ENCODE measurements at places on chromosomes 3 and 15.
A peak's percentile ranks its signal among the peaks of the same experiment; 100 is the strongest.

DNA sequence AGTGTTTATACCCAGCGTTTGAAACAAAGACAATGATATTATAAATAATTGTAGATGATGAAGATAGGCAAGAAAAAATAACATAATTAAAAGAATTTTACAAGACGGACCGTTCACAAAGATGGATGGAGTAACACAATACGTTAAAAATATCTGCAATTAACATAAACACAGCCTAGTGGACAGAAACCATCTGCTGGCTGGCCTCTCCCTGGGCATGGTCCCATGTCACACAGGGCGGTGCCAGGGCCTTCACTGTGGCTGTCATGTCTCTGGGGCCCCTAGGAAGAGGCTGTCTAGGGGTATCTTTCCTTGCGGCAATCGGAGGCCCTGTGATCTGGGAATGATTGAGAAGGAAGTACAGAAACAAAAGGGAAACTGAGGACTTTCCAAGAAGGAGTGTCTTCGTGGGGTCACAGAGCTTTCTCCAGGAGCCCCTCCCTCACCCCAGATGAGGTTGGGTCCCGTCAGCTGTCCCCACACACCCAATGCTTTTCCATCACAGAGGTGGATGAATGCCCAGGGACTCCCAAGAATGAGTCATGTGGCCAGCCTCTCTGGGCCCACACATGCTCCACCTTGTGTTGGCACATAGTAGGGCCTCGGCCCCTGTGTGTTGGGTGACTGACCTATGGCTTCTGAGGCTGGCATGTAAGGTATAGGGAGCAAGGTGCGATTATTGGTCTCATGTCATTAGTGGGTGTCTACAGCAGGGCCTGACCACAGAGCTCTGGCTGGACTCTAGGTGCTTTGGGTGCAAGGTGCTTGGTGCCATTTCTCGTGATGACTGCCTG, 87.1 kb downstream of the DNAJB8 start:
- DNase-seq: no peak

- DNase-seq: no peak
These were observed 9.7 kb downstream of the RHCG start for GRCh38 chr15:89486726-89487050.

GRCh38 chr15:74319138-74319460, 48.3 kb downstream of the CYP11A1 start:
- DNase-seq: no peak

GRCh38 chr15:78179906-78180305, 30.7 kb downstream of the IDH3A start:
- no peak for DNase-seq

- no peak for DNase-seq
These were observed 5.6 kb upstream of the CCDC13 start for GRCh38 chr3:42778644-42779043.

GRCh38 chr3:102124282-102124681, 275.0 kb downstream of the NFKBIZ start:
- DNase-seq: no peak

GRCh38 chr3:47874438-47874837, 71.5 kb downstream of the DHX30 start:
- no peak for DNase-seq

DNA sequence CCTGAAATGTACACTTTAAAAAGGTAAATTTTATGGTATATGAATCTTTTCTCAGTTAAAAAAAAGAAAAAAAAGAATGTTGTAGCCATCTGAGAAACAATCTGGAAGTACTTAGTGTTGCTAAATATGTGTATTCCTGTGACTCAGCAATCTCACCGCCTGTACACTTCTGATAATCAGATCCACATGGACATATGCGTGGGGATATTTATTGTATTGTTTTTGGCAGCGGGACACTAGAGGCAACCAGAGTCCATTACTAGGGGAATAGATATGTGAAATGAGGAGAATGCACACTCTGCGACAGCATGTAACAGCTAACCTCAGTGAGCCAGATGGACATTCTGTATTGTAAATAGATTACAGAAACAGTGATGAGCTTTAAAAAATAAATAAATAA, 65.4 kb downstream of the AQP9 start:
- DNase-seq: no peak

- DNase-seq: no peak
These were observed 353.6 kb downstream of the CLSTN2 start for GRCh38 chr3:140288595-140288994.

DNA sequence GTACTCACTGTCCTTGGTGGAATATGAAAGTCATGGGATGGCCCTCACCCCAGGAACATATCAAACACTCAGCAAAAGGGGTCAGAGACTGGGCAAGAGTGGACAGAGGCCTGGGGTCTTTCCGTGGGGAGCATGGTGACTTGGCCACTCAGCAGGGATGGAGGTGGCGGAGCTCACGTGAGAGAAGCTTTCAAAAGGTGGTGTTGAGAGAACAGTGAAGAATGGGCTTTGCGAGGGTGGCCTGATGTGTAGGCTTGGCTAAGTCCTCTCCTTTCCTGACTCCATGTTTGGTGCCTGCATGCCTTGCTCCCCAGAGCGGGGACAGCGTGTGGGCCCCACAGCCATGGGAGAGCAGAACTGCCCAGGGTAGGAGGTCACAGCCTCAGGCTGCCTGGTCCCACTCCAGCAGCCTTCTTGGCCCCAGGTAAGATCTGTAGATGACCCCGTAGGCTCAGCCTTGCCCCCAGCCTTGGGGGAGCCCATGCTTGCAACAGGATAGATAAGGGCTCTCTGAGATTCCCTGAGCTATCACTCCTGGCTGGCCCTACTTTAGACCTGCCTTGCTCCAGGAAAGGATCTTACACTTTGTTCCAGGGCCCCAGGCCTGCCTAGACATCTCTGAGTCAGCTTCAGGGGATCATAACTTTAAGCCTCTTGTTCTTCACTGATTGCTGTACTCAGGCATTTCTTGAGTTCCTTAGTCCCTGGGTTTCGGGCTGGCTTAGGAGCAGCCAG, 17.0 kb downstream of the RPLP1 start:
- no peak for DNase-seq

- no peak for DNase-seq
These were observed 154.3 kb downstream of the PLCL2 start for GRCh38 chr3:17038900-17039553.

DNA sequence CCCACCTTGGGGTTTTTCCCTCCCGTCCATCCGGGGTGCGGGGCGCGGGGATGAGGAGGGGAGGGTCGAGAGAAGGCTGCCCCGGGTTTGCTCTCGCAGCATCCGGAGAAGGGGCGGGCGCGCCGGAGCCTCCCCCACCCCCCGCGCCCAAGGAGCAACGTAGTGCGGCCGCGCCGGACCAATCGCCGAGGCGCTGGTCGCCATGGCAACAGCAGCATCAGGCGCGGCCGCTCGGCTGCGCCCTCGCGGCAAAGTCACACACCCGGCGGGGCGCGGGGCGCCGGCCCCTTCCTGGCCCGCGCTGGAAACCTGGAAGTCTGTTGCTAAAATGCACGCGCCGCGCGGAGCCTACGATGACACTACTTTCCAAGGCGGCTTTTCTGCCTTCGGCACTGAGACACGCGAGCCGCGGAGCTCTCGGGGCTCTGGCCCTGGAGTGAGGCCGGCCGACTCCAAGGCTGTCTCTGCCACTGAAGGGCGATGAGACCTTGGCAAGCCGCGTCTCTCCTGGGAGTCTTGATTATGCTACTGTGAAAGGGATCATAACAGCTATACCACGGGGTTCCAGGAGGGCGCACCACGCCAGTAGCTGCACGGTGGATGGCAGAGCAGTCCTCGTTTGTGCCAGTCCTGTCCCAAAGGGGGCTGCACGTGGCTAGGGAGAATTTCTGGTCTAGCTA, at the start of gene IQSEC1:
Gene IQSEC1, minus strand, starts transcription at position 104 of the 680 bp plus-strand sequence. CDS start 415 bp downstream, outside the sequence.
- peak; percentile 27 for DNase-seq

GRCh38 chr15:62653122-62653521, 389.4 kb upstream of the TPM1 start:
- DNase-seq: no peak

DNA sequence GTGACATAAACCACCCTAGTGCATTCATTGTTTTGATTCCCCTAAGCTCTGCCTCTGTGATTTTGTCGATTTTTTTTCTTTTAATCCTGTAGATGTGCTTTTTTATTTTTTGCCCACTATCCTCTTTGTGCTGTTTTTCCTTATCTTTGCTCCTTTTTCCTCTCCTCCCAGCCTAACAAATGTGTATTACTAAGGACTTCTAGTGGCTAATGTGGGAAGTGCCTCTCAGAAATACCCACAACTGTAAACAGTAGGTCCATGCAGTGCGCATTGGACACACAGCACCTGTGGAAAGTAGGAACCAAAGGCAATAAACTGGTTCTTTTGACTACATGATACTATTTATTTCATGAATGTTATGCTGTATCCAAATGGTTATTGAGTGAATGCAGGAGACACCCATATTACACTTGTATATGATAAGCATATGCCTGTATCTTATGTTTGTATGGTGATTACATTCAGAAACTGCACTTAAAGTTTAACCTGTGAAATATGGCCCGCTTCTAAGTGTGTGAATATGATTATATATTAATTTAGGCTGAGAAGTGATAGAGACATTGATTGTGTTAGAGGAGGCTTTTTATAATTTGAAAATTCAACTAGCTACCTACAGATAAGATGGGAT, 147.8 kb downstream of the PLCL2 start:
- no peak for DNase-seq

GRCh38 chr3:177676148-177676547, 478.9 kb upstream of the TBL1XR1 start:
- DNase-seq: no peak

DNA sequence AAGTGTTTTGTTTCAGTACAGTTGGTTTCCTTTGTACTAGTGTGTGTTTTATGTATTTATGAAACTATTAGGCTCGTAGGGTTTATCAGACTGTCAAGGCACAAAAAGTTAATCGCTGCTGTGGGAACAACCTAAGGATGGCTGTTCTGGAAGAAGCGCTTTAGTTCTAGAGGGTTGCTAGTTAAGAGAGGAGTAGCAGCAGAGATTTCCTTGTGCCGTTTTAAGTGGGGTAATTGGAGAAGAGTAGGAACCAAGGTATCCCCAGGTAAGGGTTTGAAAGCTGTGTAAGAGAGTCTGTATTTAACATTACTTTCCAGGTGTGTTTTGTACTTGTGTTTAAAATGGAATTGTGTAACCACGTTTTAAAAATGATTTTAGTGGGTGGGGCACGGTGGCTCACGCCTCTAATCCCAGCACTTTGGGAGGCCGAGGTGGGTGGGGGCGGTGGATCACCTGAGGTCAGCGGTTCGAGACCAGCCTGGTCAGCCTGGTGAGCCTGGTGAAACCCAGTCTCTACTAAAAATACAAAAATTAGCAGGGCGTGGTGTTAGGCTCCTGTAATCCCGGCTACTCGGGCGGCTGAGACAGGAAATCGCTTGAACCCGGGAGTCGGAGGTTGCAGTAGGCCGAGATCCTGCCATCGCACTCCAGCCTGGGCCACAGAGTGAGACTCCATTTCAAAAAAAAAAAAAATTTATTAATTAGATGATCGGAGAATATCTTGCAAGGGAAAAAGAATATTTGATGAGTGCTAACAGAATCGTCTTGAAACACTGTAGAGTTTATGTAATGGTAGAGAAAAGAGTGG, 2.6 kb downstream of the MORF4L1 start:
- no peak for DNase-seq

DNA sequence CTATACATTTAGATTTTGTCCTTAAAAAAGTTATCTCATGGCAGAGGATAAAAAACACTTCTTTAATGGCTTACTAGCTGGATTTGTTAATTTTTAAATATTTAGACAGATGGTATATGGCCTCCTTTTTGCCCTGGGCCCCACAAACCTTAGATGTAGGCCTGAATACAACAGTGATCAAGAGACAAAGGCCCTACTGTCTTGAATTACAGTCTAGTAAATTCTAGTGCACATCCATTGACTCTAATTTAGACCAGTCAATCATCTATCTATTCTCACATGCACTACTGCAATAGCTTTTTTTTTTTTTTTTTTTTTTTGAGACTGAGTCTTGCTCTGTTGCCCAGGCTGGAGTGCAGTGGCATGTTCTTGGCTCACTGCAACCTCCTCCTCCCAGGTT, 452.8 kb downstream of the FHIT start:
- no peak for DNase-seq

DNA sequence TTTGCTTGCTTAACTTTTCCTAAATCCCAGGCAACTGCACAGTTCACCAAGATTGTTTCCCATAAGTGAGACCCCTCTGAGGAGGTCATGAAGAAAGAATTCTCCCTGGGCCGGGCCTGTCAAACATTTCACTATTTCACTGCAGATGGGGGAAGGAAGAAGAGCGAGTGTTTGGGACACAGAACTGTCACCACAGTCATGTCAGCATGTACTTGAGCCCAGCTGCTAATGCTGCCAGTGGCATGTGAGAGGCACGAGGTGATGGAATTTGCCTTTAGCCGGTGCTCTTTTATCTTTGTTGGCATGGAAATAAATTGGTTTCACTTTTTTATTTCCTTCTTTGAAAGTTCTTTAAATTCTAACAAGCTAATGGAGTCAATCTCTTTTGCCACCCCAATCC, 277.9 kb upstream of the GADL1 start:
- no peak for DNase-seq

GRCh38 chr15:88267720-88268119, 11.2 kb upstream of the NTRK3 start:
- DNase-seq: no peak

DNA sequence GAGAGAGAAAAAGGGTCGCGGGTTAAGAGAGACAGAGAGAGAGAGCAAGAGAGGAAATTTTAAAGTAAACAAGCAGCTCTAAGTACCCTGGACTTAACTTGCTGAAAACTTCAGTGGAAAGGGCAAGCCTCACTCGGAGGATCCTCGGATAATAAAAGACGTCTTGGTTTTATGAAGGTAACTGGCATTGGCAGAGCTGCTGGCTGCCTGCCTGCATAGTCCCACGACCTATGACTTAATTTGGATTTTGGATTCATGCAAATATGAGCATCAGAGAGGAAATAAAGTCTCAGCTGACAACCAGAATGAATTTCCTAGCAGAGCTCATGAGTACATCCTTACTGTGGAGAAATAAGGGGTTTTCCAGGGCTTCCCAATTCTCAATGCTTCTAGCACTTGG, 95.1 kb upstream of the PDZRN3 start:
- DNase-seq: no peak

DNA sequence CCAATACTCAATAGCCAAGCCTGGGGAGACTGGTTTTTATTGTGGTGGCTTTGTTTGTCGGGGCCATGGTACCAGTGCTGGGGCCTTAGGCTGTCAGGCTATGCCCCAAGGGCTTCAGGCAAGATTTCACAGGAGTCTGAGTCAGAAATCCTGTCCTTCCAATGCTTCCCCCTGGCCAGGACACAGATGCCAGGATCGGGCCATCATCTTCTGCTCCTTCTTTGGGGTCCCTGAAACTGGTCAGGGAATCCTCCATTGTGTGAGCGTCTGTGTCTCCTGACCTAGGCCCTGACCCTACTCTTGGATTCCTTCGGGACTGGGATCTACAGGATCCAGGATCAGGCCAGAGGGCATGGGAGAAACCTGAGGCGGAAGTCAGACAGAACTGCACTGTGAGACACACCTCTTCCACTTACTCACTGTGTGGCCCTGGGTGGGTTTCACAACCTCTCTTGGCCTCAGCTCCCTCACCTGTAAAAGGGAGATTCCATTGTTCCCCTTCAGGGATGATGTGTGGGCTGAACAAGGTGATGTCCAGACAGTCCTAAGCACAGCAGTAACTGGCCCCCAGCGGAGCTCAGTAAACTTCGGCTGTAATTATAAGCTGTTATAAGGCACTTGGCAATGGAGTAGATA, 292.7 kb downstream of the UACA start:
- no peak for DNase-seq

Data from right renal pelvis (tissue), 4 donors.